ENCODE measurements at places on chromosomes 1 and 21. TPM values are rescaled to one million over a fixed set of nuclear protein-coding genes. Genes with fewer than 3 reads are reported as not detected.

- DNase-seq: no peak
These were observed 94.4 kb downstream of the PDE9A start for GRCh38 chr21:42747746-42748351.

GRCh38 chr1:97783751-97784150, 137.1 kb downstream of the DPYD start:
- DNase-seq: no peak

DNA sequence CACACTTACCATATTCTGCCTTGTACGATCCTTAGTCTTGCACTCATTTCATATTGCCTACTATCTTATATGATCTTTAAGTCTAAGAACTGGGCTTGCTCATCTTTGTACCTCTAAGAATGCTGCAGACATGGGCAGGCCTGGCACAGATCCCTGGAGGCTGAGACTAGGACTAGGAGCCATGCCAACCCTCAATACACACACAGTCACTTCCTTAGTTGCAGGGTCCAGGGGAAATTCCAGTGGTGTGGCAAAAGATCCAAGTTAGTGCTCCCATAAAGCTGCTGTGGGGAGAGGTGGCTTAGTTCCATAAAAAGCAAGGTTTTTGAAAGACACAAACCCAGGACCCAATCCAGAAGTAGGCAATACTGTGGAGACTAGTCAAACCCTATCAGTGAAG, 59.9 kb downstream of the CYYR1 start:
- DNase-seq: no peak

DNA sequence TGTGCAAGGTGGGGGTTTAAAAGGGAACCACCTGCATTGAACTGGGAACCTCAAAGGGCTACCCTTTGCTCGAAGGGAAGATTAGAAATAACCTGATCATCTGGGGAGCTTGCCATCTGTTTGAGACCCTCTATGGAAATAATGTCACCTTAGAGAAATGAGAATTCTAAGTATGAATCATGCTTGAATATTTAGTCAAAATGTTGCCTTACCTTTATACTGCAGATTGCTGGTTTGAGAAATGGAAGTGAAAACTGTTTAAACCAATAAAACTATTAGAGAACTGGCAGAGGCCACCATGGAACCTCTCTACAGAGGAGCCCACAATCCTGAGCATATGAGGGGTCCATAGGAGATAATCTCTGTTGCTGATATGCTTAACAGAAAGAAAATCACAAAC, 131.2 kb upstream of the FAM78B start:
- DNase-seq: no peak

DNA sequence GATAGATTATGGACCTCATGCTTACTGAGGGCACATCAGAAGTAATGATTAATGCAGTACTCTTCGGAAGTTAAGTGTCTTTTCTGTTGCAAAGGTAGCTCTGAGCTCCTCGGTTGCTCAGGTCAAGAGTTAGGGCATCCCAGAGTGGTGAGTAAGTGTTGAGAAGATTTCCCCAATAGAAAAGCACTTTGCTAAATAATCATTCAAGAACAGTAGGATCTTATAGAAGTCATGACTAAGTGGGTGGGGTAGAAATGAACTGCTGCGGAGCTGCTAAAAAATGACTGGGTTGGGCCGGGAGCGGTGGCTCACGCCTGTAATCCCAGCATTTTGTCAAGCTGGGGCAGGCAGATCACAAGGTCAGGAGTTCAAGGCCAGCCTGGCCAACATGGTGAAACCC, 648.6 kb upstream of the CAMK1G start:
- no peak for DNase-seq

GRCh38 chr1:181062836-181063428, 25.6 kb upstream of the IER5 start:
- no peak for DNase-seq

IL19 gene
- total RNA-seq: not detected

GRCh38 chr1:247345881-247346280, 14.2 kb upstream of the ZNF496 start:
- DNase-seq: no peak

GRCh38 chr1:29712801-29713200, 476.5 kb downstream of the PTPRU start:
- DNase-seq: no peak

DNA sequence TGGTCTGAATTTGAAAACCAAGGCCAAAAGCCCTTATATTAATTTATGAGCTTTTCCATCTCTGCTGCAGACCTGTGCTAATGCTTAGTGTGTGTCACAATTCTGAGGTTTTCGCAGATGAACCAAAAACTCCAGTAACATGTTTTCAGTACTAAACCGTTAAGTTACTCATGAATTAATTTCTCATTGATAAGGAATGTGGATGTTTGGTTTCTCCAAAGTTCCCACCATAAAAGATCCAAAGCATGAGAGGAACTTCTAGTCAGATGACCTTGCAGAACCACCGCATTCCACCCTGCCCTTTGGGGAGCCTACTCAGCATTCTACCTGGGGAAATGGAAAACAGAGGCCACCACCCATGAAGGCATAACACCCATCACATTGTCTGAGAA, 7.5 kb upstream of the LEPR start:
- no peak for DNase-seq

DNA sequence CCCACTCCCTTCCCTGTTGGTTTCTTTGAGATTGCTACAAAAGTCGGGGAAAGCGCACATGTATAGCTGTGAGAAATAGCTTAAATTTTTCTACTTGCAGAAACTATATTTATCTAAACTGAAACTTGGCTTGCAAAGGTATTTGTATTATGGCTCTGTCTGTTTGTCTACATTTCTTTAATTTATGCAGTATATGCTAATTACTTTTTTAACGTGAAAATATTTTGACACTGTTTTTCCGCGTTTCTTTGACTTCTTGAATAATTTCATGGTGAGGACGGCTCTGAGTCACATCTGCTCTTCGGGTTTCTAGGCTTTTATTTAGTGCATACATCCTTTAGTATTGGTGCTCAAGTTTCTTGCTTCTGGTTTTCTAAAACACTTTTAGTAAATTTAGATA, 182.1 kb upstream of the ZRANB2 start:
- DNase-seq: no peak

- no peak for DNase-seq
These were observed 9.3 kb upstream of the IKBKE start for GRCh38 chr1:206460836-206461426.

DNA sequence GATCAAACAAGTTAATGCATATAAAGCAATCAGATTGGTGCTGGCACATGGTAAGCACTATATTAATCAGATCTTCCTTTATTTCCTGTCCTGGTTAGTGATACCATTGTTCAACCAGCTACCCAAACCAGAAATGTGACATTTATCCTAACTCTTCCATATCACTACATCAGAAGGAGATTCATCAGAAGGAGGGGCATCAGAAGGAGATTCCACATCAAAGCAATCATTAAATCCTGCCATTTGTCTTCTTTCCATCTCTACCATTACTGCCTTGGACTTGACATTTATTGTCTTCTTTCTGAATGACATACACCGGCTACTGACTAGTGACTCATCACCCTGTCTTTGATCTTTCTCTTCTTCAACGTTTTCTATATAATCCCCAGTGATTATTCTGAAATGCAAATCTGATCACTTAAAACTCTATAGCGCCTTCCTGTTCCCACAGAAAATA, 75.0 kb downstream of the DNM3 start:
- no peak for DNase-seq

SLC6A17 gene
- total RNA-seq: 0.14 TPM

DNA sequence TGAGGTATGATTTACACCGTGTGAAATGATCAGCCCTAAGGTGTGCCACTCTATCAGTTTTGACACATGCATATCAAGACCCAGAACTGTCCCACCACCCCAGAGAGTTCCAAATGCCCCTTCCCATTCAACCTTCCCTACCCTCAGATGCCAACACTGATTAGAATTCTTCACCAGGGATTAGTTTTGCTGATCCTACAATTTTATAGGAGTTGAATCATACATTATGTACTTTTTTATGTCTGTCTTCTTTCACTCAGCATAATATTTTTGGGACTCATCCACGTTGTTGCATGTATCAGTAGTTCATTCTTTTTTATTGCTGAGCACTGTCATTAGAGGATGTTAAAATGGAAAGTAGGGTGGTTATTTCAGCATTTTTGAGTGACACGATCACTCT, 178.3 kb downstream of the ZSCAN20 start:
- no peak for DNase-seq
